RWPE2 (cell line): ENCODE measurements at places on chromosomes 16 and 17.

- no peak for DNase-seq
Measured at GRCh38 chr16:55001931-55002330, 71.3 kb downstream of the IRX5 start.

DNA sequence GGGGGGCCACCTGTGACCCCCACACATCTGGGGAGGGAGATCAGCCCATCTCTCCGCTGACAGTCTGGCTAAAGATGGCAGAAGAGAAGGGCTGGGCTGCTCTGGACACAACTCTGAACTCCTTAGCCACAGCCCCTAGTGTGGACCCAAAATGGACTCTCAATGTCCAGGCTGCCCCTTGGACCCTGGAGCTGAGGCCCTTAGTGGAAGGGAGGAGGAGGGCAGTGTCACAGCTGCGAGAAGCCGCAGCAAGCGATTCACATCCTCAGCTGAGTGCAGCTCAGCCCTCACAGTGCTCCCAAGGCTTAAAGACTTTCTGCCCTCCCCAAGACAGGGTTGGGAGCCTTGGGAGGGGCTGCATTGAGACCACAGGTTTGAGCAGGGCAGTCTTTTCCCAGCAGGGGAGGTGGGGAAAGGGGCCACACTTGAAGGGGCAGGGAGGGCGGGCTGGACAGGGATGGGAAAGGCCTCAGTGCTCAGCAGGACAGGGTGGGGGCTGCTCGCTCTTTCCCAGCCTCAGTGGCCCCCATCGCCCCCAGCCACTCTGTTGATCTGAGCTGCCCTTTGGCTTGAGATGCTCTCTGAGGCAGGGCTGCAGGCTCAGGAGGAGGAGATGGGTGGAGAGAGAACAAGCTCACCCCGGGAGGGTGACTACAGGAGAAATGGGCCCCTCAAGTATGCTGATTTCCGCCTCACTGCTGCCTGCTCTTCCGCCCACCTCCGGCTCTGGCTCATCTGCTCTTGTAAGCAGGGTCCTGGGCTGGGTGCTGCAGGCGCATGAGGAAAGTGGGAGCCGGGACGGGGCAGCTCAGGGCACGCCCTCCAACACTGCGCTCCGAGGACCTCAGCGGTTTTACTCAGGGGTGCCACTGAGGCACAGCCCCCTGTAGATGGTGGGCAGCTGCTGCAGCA lies 50.9 kb upstream of the MTSS2 start:
- DNase-seq: no peak

DNA sequence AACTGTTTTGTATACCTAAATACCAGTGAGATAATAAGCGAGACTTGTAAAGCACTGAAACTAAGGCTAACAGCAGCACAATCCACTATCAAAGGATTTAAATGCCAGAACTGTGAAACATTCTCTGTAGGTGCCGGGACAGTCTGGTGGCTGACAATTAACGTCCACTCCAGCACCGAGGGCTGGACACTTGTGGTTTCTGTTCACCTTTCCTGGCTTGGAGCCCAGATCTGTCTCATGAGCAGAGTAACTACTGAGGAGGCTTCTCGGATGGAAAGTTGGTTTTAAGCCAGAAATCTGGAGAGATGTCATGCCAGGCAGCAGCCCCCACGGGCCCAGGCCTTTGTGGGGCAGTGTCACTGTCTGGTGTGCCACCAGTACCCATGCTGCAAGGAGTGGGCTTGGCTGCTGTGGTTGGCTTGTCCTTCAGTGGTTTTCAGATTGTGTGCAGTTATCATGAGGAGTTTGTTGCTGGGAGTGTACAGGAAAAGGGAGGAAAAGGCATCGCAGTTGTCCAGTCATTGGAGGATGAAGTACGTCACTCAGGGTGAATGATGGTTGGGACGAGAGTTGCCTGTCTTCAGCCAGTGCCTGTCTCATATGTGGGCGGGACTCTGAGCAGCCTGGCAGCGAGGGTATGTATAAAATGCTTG lies 35.5 kb downstream of the UBN1 start:
- peak; percentile 90 for DNase-seq

- DNase-seq: no peak
Measured at GRCh38 chr16:6993544-6993943, 339.1 kb upstream of the RBFOX1 start.

DNA sequence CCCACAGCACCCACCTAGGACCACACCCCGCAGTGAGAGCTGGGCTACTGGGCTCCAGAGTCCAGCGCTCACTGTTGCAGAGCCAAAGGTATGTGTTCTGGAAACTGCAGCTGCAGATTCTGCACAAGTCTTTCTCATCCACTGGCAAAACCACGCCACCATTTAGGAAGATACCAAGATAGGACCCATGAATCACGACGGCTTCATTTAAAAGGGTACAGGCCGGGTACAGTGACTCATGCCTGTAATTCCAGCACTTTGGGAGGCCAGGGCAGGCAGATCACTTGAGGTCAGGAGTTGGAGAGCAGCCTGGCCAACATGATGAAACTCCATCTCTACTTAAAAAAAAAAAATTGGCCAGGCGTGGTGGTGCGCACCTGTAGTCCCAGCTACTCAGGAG lies 18.8 kb downstream of the FOXF1 start:
- no peak for DNase-seq

DNA sequence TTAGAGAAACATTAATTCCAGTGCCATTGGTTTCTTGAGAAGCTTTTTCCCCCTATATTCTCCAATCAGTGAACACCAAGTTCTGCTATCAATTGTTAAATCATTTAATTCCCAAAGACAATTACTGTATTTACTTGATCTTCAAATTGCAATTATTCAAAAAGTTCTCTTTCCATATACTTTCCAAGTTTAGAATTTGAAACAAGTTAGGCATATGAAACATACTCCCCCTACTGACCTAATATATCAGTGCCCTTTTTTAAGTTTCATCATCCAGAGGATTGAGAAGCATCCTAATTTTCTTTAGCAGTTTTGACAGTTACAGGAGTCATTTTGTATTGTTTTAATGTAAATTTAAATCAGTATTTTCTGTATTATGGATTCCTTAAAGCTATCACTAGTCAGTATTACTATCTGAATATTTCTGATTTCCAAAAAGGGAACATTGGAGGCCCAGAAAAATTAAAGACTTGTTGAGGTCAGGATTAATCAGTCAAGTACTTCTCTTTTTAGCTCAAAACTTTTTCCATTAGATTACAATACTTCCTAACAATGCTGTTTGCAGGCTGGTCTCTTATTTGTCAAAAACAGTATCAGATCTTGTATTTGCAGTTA lies 16.3 kb downstream of the MEIOC start:
- no peak for DNase-seq

DNA sequence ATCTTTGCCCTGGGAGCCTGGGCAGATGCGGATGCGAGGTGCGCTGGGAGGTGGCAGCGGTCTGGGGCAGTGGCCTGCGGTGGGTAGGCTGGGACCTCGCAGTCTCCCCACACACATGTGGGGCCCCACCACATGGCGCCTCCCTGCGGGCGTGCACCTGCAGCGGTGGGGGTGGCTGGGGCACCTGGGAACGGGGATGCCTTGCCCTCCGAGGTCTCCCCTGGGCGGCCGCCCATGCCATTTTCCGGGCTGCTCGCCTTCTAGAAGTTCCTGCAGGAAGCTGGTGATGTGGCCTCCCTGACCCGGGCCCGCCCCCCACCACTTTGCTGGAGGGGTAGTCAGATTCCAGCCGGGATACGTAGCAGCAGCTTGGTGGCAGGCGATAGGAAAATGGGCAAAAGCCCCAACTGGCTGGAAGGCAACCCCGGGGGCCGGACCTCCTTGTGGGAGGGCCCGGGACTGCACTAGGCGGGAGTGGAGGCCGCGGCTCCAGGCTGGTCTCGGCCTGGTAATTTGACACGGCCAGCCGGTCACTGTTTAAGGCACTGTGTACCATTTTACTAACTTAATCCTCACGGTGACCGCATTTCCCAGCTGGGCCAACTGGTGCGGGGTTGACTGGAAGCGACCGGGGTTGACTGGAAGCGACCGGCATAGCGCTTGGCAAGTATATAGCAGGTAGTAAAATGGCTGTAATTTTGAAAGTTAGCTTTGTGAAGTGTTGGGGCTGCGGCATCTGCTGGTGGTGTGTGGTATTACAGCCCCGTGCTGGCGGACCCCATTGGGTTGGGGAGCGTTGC lies 38.5 kb downstream of the IGF2BP1 start:
- DNase-seq: no peak
